ENCODE measurements at places on chromosomes 12 and 14. TPM values are rescaled to one million over a fixed set of nuclear protein-coding genes. Genes with fewer than 3 reads are reported as not detected.

DNA sequence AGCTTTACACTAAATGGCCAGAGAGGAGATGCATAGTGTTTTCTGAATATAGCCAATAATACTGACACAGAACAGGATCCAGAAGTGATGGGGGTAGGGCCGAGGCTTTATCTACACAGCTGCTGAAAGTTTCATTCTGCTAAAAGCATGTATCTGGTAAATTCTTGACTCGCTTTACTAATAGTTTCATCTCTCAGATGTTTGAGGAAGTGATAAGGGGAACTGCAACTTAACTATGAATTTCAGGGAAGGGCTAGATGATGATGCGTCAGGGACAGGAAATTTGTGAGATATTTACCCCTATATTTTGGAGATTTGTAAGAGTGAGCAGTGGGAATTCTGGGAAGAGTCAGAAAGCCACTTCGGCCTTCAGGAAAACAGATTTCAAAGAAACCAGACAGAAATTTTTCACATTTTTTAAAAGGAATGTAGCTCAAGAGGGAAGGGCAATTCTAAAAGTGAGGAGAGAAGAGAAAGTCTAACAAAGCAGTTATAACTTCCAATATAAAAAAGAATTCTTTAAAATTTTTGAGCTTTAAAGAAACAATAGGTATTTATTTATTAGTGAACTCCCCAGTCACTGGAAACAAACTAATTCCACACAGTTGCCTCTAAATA is 243.1 kb downstream of the BCAT1 start:
- H3K27ac ChIP-seq: no peak overlapping the region
- H3K4me3 ChIP-seq: no peak overlapping the region
- H3K36me3 ChIP-seq: no peaks in the 10 kb centered on the region
- peak; percentile 65 for DNase-seq
- no peaks in the 10 kb centered on the region for H3K27me3 ChIP-seq
- H3K4me1 ChIP-seq: peaks cover 14% of the 10 kb centered on the region

Gene CLEC1B
- polyA plus RNA-seq: not detected

DNA sequence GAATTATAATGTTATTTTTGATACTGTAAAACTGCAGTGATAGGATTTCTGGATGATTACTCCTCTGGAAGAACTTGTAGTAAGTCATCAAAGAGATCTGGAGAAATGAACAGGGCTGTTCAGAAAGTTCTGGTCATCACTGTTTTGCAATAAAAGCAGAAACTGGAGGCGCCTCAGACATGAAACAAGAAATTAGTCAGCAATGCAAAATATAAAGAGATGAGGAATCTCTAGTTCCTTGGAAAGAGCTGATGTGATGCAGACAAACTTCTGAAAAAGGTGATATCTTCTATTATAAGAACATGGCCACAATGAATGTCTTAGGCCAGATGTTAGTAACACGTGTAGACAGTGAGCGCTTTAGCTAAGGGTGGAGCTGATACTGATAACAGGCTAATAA is 9.5 kb downstream of the ACIN1 start:
- H3K27ac ChIP-seq: no peak overlapping the region
- no peaks in the 10 kb centered on the region for H3K27me3 ChIP-seq
- peak; percentile 32 for DNase-seq
- H3K36me3 ChIP-seq: peaks cover 85% of the 10 kb centered on the region
- no peaks in the 10 kb centered on the region for H3K4me1 ChIP-seq
- H3K4me3 ChIP-seq: no peak overlapping the region

GRCh38 chr12:4143896-4144295 is 129.7 kb upstream of the CCND2 start:
- no peak overlapping the region for H3K4me3 ChIP-seq
- no peaks in the 10 kb centered on the region for H3K27me3 ChIP-seq
- no peak for DNase-seq
- H3K36me3 ChIP-seq: no peaks in the 10 kb centered on the region
- H3K4me1 ChIP-seq: no peaks in the 10 kb centered on the region
- no peak overlapping the region for H3K27ac ChIP-seq

GRCh38 chr14:88229428-88229827 is 93.6 kb downstream of the KCNK10 start:
- H3K27ac ChIP-seq: no peak overlapping the region
- no peak for DNase-seq
- H3K36me3 ChIP-seq: no peaks in the 10 kb centered on the region
- H3K4me1 ChIP-seq: peaks cover 4% of the 10 kb centered on the region

DNA sequence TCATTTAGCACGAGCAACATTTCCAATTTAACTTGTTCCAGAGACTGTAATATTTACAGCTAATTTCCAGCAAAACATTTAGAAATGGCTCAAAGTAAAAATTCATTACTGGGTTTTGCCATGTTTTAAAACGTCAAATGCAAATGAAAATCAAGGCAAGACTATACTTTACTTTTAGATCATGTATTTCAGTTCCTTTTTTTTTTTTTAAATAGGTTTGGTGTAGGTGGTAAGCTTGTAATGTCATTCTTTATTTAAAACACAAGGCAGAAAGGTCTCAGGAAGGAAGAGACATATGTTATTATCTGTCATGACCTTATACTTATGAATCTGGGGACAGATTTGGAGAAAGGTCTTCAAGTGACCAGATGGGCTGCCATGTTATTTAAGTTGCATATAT is 54.1 kb downstream of the GRIP1 start:
- no peak overlapping the region for H3K27ac ChIP-seq
- peaks cover 12% of the 10 kb centered on the region for H3K4me1 ChIP-seq
- H3K27me3 ChIP-seq: no peaks in the 10 kb centered on the region
- H3K36me3 ChIP-seq: no peaks in the 10 kb centered on the region
